ENCODE measurements at places on chromosomes 4 and X. TPM values are rescaled to one million over a fixed set of nuclear protein-coding genes. Genes with fewer than 3 reads are reported as not detected.

The RGN gene
- total RNA-seq = not detected

The CLDN34 gene
- total RNA-seq = not detected

The CDX4 gene
- total RNA-seq = not detected

The GAB1 gene
- total RNA-seq = 0.74 TPM

The ASB12 gene
- not detected for total RNA-seq

The CTAG1B gene
- total RNA-seq = not detected

The GLOD5 gene
- not detected for total RNA-seq

The SMIM31 gene
- not detected for total RNA-seq

The RNF128 gene
- total RNA-seq = not detected

The OSTC gene
- 89.4 TPM for total RNA-seq

The BTK gene
- 0.85 TPM for total RNA-seq

The TMEM187 gene
- 3.4 TPM for total RNA-seq

The EOLA2 gene
- 47.8 TPM for total RNA-seq

The HTRA3 gene
- total RNA-seq = not detected

The CFAP97 gene
- 49.3 TPM for total RNA-seq

The ZFYVE28 gene
- 3.8 TPM for total RNA-seq

The MSANTD1 gene
- total RNA-seq = 0.37 TPM

The TEX13D gene
- total RNA-seq = not detected

The DIPK2B gene
- total RNA-seq = not detected

The JCHAIN gene
- not detected for total RNA-seq

The ERAS gene
- total RNA-seq = 0.54 TPM

The CD38 gene
- total RNA-seq = 42.1 TPM
